Naive B cell (primary cell): ENCODE measurements at places on chromosomes 2 and 18. TPM values are rescaled to one million over a fixed set of nuclear protein-coding genes. Genes with fewer than 3 reads are reported as not detected.
A peak's percentile ranks its signal among the peaks of the same experiment; 100 is the strongest.

DNA sequence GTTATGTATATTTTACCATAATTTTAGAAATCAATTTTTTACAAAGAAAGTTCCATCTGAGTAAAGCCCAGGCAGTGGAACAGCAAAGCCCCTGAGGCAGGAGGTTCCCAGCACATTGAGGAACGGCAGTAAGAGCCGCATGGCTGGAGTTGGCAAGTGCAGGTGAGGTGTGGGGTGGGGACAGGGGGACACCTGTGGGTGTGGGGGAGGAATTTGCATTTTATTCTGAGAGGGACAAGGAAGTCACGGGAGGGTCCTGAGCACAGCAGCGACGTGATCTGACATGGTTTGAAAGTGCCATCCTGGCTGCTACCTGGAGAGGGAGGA is 16.1 kb upstream of the ADI1 start:
- DNase-seq, result no peak

DNA sequence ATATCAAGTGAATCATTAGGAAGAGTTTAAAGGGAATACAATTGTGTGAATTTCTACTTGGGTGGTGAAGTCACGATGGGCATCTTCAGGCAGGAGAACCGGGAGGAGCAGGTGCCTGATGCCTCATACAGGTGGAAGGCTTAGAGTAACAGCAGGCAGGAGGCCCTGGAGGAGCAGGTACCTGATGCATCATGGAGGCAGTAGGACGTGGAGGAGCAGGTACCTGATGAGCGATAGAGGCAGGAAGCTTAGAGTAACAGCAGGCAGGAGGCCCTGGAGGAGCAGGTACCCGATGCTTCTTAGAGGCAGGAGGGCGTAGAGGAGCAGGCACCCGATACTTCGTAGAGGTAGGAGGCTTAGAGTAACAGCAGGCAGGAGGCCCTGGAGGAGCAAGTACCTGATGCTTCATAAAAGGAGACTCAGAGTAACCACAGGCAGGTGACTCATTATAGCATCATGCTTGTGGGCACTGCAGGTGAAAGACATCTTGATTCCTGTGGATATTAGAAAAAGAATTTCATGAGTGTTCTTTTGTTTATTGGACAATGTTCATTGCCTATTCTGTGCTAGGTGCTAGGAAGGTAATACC is 133.9 kb downstream of the ATP9B start:
- no peak for DNase-seq

DNA sequence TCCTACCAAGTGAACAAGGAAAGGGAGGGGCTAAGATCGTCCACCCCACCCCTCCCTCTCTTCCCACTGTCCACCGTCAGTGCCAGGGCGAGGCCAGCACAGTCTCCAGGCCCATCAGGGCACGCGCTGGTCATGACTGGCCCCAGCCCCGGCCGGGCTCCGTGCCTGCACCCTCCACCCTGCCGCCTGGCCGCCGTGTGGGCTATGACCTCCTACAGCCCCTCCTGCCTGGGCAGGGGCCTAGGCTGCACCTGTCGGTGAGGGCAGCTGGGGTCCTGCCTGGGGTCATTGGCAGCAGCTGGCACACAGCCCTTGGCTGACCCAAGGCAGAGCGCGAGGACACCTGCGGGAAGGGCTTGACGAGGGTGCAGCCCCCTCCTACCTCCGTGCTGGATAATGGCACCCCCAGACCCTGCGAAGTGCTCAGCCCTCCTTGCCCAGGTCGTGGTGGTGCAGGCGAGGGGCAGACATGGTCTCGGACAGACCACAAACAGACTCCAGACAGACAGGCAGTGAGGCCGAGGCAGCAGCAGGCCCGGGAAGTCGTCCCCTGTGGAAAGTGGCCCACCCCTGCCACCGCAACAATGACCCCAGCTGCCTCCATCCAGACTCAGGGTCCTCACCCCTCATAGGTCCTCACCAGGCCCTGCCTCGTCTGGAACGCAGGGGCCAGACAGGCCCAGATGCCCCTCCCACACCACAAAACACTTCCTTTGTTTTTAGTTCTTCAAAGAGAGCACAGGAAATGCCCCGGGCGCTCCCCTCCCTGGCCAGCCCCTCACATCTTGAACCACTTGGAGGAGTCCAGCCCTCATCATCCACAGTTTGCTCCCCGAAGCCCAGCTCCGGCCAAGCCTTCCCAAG is 43.1 kb upstream of the GPC1 start:
- DNase-seq, result no peak

MYO1B gene
- 25.4 TPM for polyA plus RNA-seq

GRCh38 chr2:238910751-238911351 is 63.0 kb downstream of the TWIST2 start:
- no peak for DNase-seq

ITGA6 gene
- 0.46 TPM for polyA plus RNA-seq

DNA sequence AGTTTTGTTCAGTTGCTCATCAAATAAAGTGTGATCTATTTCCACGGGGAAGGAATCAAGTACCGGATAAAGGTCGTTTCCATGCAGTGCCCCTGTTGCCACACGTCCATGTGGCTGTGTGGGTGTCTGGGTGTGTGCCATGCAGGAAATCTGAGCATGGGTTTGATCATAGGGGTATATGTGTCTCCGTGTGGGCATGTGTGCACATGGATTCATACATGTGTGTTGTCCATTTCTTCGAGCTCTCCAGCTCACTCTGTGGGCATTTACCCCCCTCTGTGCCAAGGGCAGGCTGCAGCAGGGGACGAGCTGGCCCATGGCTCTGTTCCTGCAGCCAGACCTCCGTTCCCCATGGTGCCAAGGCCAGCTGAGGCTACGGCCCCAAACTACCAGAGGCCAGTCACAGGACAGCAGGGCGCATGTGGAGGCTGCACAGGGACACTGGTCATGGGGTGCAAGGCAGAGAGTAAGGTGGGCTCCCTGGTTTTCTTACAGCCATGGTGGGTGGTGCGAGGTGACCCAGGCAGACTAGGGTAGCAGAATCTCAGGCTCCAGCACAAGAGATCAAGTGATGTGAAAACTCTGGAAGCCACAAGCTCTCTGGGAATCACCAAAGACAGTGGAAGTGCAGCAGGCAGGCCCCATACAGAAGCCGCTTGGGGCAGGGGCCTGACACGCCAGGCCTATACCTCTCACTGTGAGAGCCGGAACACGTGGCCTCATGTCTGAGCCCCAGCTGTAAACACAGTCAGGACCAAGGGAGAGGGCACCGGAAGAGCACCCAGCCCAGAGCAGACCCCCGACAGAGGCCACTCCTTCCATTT is 66.4 kb upstream of the RAB6C start:
- DNase-seq, result no peak

DNA sequence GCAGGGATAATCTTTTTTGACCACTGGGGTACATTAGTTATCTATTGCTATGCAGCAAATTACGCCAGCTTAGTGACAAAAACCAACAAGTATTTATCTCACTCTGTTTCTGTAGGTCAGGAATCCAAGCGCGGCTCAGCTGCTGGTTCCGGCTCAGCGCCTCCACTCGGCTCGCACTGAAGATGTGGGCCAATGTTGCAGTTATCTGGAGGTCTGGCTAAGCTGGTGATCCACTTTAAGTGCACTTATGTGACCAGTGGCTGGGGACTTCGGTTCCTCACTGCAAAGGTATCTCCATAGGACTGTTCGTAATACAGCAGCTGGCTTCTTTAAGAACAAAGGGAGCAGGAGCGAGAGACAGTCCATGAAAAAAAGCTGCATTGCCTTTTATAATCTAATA is 591.9 kb downstream of the TMEM182 start:
- DNase-seq, result no peak

DNA sequence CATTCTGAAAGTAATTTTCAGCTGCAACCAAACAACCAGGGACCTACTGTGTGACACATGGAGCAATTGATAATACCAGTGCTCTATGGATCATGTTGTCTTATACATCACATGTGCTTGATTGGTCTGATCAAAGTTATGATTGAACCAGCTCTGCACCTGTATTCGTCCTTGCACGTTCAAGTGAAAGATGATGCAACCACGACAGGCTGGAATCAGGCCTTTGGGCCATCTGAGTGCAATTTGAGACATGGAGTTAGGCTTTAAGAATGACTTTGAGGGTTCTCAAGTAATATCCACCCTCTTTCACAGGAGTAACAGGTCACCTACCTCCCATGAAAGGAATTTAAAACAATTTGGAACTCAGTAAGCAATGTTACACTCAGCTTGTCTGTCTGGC is 165.2 kb downstream of the SLC8A1 start:
- DNase-seq, result no peak

GRCh38 chr2:179247318-179248023 is 17.2 kb downstream of the SESTD1 start:
- DNase-seq, result no peak

- no peak for DNase-seq
These were observed 3.8 kb upstream of the ADRA2B start for GRCh38 chr2:96120091-96120720.

SLC23A3 gene
- not detected for polyA plus RNA-seq

- DNase-seq, result no peak
These were observed 28.2 kb downstream of the TSHZ1 start for GRCh38 chr18:75238786-75239185.

KCNIP3 gene
- polyA plus RNA-seq, result not detected

DNA sequence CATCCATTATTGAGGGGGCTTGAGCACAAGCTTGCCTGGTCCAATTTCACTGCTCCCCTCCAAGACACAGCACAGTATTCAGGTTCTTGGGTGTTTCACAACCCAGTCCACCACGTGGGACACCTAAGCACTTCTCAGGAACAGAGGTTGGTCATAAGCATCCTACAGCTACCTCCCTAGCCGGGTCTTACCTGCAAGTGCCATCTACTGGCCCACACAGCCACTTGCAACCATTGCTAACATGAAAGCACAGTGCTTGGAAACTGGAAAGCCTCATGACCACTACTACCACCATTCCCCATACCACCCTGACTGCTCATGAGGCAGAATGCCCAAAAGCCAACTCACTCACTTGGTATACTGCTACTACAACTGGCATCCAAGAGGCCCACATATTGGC is 105.7 kb upstream of the RPRM start:
- DNase-seq, result no peak

- DNase-seq, result no peak
These were observed 116.3 kb upstream of the SPRED2 start for GRCh38 chr2:65548576-65549256.

GRCh38 chr2:105868060-105868459 is 123.3 kb downstream of the NCK2 start:
- peak; percentile 23 for DNase-seq

- no peak for DNase-seq
These were observed 141.3 kb upstream of the NOSTRIN start for GRCh38 chr2:168660870-168661862.
